Activated CD8-positive, alpha-beta memory T cell treated with anti-CD3 and anti-CD28 coated beads for 48 hours (primary cell): ENCODE measurements at places on chromosomes 5 and 9.
A peak's percentile ranks its signal among the peaks of the same experiment; 100 is the strongest.

DNA sequence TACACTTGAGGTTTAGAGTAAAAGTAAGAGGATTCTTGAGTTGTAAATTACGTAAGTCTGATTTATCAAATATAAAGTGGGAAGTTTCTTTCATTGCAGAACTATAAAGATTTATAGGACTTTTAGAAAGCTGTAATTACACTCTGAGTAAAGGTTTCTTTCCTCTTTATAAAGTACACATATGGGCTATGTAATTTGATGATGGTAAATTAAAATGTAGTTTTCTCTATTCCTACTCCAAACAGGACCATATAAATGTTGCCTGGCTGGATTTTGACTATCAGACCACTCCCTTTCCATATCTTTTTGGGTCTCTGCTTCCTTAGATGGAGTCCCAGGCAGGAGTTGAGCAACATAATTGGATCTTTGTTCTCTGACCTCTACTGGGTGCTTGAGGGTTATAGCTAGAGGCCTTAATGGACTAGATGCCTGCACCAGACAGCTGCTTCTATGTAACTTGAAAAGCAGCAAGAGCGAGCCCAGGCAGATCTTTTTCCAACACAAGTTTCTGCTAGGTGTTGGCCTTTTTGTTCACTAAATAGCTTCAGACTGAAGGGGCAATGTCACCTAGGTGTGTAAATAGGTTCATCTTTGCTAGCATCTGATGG is 11.4 kb upstream of the TEX48 start:
- no peak for DNase-seq

DNA sequence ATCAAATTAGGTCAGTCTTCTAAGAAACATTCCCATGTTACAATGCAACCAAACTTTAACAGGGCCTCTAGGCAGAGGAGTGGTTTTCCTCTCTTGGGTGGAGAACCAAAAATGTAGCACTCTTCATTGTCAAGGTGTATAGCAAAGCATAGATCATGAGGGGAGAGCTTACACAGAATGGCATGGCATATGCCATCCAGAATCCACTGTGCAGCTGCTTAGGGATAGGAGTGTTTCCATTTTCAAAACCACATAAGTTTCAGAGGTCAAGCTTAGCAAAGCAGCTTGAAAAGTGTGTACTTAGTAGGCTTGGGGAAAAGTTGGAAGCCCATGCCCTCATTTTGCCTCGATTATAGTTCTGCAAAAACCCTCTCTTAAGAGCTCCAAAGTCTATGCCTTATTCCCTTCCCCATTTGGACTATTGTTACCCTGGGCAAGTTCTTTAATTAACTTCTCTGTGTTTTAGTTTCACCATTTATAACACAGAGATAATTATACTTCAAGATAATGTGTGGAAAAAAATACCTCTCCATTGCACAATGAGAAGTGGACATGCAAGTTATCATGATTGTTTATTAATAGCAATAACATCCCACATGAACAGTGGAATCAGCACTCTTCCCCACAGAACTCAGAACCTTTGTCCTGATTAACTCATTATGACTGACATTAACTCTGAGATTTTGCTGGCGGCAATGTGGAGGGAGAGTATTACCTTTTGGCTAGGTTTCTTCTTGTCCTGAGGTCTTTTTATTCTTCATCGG is 398.9 kb upstream of the WWC1 start:
- no peak for DNase-seq

DNA sequence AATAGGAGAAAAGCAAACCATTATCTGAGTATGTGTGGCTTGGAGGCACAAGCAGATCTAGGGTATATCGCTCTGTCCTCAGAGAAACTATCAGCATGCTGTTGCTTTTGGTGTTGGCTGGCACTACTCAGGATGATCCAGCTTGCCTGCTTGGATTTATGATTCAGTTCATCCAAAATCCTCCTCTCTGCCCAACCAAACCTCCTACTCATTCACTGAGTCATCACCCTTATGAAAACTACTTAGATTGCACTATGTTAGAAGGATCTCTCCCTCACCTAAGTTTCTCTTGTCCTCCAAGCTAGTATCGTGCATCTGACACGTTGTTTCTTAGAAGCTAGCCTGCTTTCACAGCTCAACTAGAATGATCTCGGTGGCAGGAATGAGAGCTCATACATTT is 14.2 kb upstream of the ZBED3 start:
- DNase-seq = no peak

- DNase-seq = no peak
Observed at GRCh38 chr5:73298772-73299630, 126.0 kb downstream of the TMEM174 start.

- DNase-seq = no peak
Observed at GRCh38 chr9:72925126-72925789, 27.6 kb downstream of the ALDH1A1 start.

- DNase-seq = no peak
Observed at GRCh38 chr5:107948377-107948776, 277.6 kb upstream of the EFNA5 start.

DNA sequence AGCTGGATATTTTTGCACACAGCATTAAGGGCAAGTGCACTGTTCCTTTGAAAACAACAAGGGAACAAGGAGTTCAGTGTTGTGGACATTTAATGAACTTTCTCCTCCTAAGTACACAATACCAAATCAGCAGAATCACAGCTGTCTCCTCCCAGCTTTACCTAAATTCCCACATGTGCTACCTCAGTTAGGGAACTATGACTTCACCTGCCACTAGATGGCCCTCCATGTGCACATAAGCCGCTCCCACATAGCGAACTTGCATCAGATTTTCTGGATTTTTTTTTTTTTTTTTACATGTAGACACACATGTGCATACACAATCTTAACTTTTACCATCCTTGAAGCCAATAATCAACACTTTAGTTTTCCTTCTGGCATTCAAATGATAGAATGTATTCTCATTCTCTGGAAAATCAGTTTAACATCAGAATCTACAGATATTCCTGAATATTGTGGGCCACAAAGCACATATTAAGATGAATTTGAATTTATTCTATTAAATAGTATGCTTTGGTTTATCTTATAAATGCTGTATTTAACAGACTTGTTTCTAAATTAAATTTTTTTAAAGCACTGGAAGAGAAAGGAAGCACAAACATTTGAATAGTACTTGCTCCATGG is 123.6 kb downstream of the PALM2AKAP2 start:
- DNase-seq = no peak

DNA sequence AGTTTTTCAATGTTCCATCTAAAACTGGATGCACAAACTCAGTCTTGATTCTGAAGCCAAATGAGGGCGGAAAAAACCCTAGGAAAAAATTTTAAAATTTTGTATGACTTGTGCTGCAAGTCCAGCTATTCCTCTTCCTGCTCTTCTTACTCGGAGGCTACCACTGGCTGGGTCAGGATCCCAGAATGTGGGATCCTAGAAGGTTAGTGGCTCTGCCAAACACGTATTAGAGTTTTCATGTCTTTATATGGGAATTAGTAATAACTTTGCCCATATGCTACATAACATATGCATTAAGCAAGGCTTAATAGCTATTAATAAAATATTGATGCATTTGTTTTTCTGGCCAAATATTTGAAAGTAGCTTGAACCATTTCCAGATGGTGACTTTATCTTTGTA is 458.3 kb downstream of the AGTPBP1 start:
- no peak for DNase-seq

DNA sequence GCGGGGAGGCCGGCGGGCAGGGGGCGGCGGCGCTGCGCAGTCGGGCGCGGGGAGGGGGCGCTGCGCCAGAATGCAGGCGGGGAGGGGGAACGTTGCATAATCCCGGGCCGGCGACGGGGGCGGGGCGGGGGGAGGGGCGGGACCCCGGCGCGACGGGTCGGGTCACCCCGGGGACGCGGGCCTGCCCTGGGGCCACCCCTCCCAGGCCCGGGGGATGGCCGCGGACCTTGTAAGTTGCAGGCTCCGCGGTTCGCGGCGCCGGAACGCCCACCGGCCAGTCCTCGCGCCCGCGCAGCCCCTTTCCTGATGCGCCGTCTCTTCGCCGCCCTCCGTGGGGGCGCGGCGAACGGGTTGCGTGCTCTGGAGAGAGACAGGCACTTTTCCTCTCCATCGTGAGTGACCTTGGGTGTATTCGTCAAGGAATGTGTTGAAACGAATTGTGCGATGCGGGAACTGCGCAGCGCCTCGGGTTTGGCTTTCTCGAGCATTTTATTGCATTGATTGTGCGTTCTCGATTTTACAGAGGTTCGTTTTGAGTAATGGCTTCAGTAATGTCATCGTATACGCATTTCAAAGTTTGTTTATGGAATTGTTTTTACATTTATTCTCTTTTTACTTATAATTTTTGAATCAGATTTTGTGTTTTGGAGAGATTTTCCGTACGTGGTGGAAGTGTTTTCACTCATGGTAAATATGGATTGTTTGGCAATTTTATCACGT is 802 bp downstream of the SPIN1 start:
- peak; percentile 23 for DNase-seq

GRCh38 chr5:165029099-165029870 is 1523.9 kb downstream of the MAT2B start:
- no peak for DNase-seq

GRCh38 chr5:142421228-142421617 is 96.4 kb upstream of the SPRY4 start:
- no peak for DNase-seq

DNA sequence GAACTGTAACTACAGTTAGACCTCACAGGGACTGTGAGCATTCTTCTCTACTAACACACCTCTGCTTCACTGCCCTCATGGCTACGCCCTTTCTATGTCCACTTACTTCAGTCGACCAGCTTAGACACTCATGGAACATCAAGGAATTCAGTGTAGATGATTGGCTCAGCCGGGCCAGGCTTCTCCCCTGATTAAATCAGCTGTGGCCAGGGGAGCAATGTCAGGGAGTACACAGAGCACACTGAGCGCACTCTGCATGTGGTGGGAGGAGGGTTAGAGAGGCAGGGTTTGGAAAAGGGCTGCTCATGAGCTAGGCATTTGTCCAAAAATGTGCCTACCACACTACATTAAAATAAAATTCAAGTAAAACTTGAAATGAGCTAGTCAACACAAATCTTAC is 400.5 kb downstream of the ARRDC3 start:
- no peak for DNase-seq

- no peak for DNase-seq
Observed at GRCh38 chr5:161009817-161010216, 157.8 kb upstream of the ATP10B start.

GRCh38 chr5:6551287-6551954 is 81.4 kb downstream of the NSUN2 start:
- DNase-seq = no peak

GRCh38 chr5:140565024-140565779 is 574 bp downstream of the SLC35A4 start:
- no peak for DNase-seq

GRCh38 chr5:5585751-5586341 is 163.4 kb downstream of the ICE1 start:
- no peak for DNase-seq

DNA sequence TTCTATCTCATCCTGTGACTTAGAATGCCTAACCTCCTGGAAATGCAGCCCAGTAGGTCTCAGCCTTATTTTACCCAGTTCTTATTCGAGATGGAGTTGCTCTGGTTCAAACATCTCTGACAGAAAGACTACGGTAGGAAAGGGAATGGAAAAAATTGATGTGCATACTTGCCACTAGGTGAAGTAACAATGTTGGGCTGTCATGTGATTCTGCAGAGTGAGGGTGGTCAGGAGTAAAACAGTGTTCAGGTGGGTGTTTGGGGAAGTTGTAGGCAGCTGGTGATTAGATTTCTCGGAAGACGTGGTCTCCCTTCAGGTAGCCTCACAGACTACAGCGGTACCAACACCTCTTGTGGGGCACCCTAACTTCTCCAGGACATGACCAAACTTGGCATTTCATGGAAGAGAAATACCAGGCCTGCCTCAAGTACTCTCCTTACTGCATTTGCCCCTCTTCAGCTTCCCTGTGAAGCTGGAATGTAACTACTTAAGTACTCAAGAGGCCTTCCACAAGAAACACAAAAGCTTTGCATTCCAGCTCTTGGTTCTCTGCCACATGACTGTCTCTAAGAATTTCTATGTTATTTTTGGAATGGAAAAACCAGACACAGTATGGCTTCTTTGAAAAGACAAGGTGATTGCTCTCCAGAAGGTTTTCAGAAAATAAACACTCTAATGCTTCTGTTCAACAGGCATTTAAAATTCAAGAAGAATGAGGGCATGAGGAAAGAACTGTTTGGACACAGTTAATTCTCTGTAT is 17.4 kb upstream of the ENTREP1 start:
- DNase-seq = no peak

GRCh38 chr5:92574023-92574422 is 1007.0 kb downstream of the NR2F1-AS1 start:
- no peak for DNase-seq

DNA sequence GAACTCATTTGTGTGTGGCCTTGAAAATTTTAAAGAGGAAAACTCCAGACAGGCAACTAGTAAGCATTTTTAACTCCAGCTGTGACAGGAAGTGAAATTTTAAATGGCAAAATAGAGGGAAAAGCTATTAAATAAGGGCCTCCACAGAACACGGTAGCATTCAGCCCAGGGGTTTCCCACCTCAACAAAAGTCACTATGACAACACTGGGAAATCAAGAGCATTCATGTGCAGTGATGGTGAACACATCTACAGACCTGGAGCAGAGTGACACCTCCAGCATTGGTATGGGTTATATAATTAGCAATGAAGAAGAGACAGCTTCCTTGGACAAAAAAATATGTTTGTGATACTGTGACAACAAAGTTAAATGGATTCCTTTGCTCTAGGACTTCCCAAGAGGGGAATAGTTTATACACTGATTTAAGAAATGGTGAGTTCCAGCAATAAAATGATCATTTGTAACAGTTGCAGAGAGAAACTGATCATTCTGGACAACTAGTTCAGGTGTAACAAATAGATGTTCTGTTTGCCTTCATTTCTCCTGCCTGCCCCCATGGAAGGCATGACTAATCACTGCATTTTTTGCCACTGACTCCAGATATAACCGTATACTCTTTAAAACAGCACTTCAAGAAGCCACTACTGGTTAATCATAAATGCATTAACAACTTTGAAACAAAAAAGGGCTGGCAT is 93.3 kb upstream of the SLC44A1 start:
- DNase-seq = no peak

GRCh38 chr5:136814619-136815378 is 449.5 kb upstream of the TRPC7 start:
- no peak for DNase-seq

DNA sequence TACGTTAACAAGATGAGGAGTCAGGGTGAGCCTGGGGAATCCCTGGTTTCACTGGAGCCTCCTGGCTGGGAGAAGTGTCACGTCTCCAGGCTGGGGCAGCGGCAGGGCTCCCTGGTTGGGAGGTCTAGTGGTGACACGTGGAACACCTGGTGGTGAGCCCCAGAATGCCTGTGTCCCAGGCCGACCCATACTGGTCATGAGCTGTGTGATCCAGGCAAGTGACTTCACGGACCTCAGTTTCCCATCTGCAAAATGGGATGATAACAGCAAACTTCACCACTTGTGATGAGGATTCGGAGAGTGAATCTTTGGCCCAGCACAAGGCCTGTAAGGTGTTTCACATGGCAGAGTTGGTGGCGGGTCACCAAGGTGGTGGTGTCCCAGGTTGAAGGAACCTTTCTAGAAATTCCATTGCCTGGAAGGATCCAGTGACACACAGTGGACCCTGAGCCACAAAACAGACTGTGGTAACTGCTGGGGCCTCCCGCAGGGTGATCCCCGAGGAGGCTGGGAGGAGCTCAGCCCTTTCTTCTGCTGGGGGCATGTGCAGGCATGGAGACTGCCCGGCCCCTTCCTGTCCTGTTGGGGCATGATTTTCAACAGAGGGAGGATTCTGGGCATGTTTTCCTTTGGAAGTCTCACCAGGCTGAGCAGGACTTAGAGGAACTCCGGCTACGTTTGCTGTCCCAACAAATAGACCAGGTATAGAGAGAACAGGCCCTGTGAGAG is 153.9 kb upstream of the IER5L start:
- DNase-seq = no peak
